ENCODE measurements at places on chromosomes 13 and 19.

DNA sequence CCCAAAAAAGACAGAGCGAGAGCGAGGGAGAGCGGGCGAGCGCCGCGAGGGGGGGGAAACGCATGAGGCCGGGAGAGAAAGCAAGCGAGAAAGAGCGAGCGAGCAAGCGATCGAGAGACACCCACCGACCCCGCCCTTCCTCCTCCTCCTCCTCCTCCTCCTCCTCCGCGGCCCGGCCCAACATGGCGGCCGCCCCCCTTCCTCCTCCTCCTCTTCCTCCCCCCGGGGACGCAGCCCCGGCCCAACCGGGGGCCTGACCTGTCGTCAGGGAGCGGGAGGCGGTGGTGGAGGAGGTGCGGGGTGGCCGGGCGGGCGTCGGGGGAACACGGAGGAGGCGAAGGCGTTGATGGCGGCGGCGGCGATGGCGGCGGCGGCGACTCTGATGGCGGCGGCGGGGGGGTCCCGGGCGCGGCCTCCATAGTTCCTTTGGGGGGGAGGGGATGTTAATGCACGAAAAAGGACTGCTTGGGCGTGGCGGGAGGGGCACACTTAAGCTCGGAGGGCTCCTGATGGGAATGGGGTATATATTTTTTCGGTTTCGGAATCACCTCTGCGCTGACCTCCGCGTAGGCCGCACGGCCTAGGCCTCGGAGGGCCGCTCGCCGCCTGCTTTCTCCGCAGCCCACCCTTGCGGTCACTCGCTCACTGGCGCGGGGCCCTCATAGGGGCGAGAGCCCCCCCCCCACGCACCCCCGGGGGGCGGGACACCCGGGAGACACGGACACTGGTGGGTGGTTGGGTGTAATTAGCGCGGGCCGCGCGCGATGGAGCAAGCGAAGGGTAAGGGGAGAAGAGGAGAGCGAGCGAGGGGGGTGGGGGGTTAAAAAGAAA lies 1.2 kb downstream of the ZC3H4 start:
- DNase-seq, result peak; percentile 72

- DNase-seq, result no peak
Observed at GRCh38 chr13:60108589-60108988, 55.1 kb downstream of the DIAPH3 start.

DNA sequence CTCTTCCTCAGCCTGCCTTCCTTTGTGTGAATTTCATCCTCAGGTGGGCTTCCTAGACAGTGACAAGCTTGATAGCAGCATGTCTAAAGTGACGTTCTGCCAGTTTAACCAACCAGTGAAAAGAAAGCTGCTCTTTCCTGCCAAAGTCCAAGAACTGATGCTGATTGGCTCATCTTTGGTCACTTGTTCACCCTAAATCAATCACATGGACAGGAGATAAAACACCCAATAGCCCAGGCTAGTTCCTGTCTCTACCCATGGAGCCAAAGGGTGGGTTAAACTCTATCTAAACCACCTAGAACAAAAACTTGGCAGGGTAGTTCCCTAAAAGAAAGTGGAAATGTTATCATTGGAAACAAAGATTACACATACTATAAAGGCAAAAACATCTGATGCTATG lies 50.8 kb downstream of the GPALPP1 start:
- DNase-seq, result no peak

GRCh38 chr13:102097708-102098107 lies 304.1 kb downstream of the FGF14 start:
- no peak for DNase-seq

- DNase-seq, result no peak
Observed at GRCh38 chr19:32372726-32373517, 27.5 kb downstream of the ZNF507 start.

DNA sequence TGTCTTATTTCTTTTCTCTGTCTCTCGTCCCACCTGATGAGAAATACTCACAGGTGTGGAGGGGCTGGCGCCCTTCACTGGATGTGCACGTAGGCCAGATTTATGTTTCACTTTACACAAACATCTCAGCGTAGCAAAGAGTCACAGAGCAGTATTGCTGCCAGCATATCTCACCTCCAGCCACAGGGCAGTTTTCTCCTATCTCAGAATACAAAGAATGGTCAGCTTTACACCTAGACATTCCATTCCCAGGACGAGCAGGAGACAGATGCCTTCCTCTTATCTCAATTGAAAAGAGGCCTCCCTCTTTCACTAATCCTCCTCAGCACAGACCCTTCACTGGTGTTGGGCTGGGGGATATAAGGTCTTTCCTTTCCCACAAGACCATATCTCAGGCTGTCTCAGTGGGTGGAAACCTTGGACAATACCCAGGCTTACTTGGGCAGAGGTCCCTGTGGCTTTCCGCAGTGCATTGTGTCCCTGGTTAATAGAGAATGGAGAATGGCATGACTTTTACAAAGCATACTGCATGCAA lies 7.2 kb upstream of the ZNF611 start:
- no peak for DNase-seq
